ENCODE measurements at places on chromosomes 6 and 20.

DNA sequence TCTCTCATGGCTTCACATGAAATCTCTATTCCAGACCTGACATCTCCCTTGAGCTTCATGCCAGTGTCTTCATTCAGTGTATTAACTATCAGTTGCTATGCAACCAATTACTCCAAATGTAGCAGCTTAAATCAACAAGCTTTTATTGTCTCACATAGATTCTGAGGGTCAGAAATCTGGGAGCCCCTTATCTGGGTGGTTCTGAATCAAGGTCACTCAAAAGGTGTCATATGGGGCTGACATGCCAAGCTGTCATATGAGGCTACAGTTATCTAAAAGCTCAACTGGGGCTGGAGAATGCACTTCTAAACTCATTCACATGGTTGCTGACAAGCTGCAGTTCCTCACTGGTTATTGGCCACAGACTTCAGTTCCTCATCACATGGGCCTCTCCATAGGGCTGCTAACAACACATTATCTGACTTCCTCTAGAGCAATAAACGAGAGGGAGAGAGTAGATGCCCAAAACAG, 7.3 kb upstream of the CGA start:
- peak; percentile 25 for DNase-seq

GRCh38 chr6:37893257-37893656, 73.7 kb downstream of the ZFAND3 start:
- no peak for DNase-seq

GRCh38 chr6:91653076-91653723, 1066.3 kb upstream of the MAP3K7 start:
- no peak for DNase-seq

- DNase-seq = no peak
Measured at GRCh38 chr20:8353512-8353911, 221.4 kb downstream of the PLCB1 start.

DNA sequence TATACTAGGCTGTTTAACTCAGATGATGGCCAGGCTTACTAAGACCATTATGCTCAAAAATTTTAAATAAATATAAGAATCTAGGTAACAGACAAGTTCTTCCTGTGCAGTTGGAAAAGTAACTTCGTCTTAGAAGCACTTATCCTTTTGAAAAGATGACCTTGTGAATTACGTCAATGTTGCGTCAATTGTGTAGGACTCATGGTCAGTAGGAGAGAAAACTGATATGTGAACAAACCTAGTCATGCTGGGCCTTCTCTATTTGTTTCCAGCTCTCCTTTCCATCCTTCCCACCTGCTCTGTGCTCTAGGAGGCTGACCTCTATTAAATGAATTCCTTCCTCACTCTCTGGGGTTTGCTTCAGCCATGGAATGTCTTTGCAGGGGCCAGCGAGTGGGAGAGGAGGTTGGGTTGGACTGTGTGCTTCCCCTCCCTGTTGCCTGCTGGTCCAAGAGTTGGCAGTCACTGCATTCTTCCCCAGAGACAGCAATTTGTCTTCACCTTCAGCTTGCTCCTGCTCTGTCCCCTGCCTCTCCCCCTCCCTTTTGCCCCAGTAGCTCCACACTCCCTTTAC, 128.0 kb upstream of the TNFAIP3 start:
- DNase-seq = no peak

DNA sequence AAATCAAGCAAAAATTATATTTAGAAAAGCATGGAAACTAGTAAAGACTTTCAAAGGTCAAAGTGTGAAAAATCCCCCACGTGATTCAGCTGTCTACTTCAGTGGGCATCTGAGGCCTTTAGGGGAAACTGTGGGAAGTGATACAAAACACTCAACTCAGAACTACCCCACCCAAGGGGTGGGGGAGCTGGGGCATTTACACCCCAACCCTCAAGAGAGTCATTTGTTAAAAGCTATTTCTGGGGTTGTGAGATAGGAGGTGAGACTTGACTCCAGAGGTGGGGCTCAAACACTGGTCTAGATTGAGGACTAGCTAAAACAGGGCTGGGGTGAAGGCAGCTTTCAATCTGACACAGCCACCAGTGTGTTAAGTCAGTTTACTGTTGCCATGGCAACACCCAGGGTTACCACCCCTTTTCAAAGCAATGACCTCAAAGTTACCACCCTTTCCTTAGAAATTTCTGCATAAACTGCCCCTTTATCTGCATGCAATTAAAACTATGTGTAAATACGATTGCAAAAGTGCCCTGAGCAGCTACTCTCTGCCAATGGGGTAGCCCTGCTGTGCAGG, 9.9 kb upstream of the GTSF1L start:
- no peak for DNase-seq

DNA sequence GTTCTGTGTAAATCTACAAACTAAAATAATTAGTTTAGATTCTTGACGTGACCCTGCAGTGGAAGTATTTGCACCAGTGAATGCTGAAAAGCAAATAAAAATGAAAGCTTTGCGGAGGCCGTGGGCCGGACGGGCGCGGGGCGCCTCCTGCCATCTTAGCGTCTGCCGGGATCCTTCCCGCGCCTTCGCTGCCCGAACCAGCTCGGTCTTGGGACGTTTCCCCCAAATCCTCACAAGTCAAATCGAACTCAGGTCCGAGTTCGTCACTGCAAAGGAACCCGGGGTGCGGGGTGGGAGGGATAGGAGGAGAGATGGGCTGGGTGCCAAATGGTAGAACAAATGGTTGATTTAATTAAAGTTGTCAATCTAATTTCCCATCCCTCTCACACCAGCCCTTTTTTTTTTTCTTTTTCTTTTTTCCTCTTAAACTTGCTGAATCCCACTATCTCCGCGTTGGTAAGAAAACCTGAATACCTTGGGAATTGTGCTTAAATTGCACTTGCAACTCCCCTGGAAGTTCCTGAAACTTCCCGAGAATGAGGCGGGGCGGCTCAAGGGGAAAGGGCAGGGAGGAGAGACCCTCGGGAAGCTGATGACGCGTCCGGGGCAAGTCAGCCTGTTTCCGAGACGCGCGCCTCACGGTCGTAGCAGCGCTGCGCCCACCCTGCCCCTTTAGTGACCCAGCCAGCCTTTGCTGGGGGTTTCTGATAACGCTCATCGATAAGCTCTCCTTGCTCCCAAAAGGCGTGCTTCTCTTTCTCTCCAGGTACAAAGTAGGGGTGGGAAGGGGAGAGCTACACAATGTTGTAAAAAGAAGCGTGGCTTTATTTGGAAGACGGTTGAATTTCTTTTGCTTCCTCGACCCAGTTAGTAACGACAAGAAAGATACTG, 1.8 kb downstream of the GJA1 start:
- no peak for DNase-seq

- no peak for DNase-seq
Measured at GRCh38 chr20:19812056-19812455, 54.0 kb downstream of the RIN2 start.
